ENCODE measurements at places on chromosomes 3 and 15.

- DNase-seq: no peak
Measured at GRCh38 chr3:46093966-46094365, 66.7 kb upstream of the XCR1 start.

DNA sequence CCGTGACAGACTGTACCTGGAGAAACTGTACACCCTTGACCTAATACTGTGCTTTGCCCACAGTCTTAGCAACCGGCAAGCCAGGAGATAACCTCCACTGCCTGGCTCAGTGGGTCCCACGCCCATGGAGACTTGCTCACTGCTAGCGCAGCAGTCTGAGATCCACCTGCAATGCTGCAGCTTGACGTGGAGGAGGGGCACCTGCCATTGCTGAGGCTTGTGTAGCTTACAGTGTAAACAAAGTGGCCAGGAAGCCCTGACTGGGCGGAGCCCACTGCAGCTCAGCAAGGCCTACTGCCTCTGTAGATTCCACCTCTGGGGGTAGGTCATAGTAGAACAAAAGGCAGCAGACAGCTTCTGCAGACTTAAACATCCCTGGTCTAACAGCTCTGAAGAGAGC, 189.3 kb downstream of the EDEM1 start:
- DNase-seq: no peak

DNA sequence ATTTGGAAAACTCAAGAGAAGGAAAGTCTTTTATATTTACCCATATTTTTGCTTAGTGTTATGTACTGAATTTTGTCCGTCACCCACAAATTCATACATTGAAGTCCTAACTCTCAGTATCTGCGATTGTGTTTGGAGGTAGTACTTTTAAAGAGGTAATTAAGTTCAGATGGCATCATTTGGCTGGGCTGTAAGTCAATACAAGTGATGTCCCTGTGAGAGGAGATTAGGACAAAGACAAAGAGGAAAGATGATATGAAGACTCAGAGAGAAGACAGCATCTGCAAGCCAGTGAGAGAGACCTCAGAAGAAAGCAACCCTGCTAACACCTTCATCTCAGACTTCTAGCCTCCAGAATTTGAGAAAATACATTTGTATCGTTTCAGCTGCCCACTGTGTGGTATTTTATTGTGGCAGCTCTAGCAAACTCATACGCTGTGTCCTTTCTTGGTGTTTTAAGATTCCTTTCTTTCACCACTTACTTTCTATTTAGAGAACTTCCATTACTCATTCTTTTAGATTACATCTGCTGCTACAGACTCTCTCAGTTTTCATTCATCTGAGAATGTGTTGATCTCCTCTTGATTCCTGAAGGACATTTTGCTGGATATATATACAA, 17.0 kb downstream of the LRCH3 start:
- DNase-seq: no peak

DNA sequence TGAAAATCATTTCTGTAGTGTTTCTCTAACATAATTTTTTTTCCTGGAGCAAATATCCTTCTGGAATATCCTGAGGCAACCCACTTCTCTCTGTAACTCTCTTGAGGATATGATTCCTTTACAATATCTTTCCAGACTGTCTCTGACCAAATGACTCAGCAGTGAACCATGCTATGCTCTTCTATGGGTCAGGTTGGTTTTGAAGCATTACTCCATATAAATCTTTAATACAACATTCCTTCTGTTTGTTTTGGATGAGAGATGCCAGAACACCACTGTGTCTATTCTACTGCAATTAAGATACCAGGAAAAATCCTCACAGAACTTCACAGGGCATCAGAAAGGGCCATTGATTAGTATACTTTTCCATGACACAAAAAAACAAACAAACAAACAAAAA, 626.4 kb upstream of the ZNF385D start:
- no peak for DNase-seq

GRCh38 chr3:99084156-99084555, 182.7 kb upstream of the DCBLD2 start:
- no peak for DNase-seq

GRCh38 chr15:85168642-85169173, 187.1 kb downstream of the PDE8A start:
- DNase-seq: no peak

GRCh38 chr3:152019508-152019907, 146.1 kb downstream of the SUCNR1 start:
- DNase-seq: no peak

GRCh38 chr3:156581033-156581432, 26.1 kb upstream of the SSR3 start:
- no peak for DNase-seq

- no peak for DNase-seq
Measured at GRCh38 chr15:70517194-70517590, 246.2 kb downstream of the UACA start.

GRCh38 chr3:172186607-172187006, 147.2 kb downstream of the FNDC3B start:
- no peak for DNase-seq

DNA sequence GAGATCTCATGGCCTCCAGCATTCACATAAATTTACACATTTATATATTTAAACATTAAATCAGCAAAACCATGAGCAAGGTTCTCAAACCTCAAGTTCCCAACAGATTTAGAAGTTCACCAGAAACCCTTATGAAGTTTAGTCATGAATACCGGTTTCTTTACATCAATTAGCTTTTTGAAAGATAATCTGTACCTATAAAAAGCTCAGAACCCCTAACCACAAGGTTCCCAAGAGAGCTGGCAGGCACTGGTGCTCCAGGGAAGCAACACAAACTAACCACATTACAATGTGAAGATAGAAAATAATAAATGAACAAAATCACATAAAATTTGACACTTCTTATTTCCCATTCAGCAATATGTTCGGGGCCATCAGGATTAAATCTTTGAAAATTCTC, 150.9 kb downstream of the FBN1 start:
- DNase-seq: no peak

DNA sequence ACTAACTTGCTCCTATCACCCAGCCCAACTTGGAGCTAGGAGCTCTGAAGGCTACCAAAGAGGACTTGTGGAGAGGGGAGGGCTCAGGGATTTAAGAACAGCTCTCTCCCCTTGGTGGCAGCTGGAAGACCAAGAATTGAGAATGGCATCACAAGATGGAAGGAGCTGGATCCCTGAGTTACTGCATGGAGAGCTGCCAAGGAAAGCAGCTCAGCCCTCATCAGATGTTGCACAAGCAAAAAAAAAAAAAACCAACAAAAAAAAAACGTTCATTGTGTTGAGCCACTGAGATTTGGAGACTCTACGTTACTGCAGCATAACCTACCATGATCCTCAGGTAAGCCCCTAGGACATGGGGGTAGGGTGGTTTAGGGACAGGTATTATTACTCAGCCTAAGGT, 41.0 kb downstream of the ITGB5 start:
- no peak for DNase-seq

DNA sequence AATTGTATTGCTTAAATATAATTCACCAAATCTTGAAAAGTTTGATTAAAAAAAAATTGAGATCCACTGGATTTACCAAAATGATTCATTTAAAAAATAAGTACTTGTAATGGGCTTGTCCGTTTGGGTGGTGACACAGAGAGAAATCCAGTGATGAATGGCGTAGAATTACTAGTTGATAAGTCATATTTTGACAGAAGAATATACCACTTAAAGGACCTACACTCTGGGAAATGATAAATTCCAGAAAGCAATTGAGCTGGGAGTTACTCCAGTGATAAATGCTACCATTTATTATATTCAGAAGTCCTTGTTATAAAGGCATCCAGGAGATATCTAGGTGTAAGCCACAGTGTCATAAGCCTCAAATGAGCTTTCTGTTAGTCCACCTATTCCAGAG, 141.8 kb upstream of the CFAP20DC start:
- DNase-seq: no peak

DNA sequence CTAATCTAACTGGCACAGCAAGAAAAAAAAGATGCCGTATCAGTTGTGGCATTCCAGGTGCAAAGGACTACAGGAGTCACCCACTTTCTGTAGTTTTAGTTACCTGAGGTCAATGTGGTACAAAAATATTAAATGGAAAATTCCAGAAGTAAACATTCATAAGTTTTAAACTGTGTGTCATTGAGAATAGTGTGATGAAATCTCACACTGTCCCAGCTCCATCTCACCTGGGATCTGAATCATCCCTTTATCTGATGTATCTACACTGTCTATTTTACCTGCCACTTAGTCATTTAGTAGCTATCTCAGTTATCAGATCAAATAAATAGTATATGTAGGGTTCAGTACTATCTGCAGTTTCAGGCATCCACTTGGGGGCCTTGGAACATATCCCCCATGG, 26.7 kb downstream of the GBE1 start:
- DNase-seq: no peak

DNA sequence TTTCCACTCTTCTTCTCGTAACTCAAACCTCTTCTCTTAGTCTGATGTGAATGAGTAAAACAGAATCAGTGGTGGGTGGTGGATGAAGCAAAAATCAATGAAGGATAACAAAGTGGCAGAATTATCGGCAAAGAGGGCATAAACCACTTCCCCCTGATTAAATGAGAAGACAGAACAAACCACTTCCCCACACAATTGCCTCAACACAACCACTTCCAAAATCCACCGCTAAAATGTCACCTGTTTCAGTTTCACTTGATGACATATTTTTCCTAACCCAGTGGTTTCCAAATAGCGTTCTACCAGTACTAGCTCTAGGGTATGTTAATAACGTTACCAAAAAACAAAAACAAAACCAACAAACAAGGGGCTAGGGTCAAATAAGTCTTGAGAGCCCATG, 478.7 kb upstream of the WNT5A start:
- DNase-seq: no peak

- DNase-seq: no peak
Measured at GRCh38 chr15:88646951-88647350, 8.1 kb downstream of the ISG20 start.

- no peak for DNase-seq
Measured at GRCh38 chr3:100400419-100400779, 490 bp downstream of the TOMM70 start.

DNA sequence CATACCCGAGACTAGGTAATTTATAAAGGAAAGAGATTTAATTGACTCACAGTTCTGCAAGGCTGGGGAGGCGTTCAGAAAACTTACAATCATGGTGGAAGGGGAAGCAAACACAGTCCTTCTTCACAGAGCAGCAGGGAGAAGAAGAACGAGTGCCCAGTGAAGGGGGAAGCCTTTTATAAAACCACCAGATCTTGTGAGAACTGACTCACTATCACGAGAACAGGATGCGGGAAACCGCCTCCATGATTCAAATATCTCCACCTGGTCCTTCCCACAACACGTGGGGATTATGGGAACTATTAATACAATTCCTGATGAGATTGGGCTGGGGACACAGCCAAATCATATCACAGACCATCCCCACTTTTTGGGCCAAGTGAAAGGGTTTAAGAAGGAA, 58.8 kb upstream of the CTXND1 start:
- DNase-seq: no peak

DNA sequence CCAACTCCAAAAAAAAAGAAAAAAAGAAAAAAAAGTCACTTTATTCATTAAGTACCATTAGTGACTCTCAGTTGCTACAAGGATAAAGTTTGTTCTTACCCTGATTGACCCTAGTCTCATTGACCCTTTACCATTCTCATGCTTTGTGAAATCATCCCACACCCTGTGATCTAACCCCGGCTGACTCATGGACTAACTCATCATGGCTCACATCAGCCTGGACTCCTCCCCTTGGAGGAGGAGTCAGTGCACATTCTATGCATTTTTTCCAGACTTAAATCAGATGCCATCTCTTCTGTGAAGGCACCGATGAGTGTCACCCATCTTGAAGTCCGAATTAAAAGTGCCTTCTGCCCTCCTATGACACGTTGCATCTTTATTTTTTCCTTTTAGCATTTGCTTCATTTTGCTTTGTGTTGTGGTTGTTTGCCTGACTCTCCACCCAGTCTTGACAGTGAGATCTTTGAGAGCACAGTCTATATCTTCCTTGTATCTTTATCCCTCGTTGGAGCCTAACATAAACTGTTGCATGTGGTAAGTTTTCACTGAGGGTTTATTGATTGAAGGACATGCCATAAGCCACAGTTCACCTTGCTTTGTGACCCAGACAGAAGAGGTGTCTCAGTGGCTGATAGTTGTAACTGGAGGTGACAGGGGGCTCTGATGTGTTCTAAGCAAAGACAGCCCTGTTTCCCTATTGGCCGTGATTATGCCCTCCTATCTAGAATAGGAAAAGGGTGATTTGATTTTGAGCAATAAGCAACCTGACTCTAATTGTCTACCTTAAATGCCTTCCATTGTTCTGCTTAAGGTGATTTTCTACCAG, 72.1 kb downstream of the IL1RAP start:
- peak; percentile 66 for DNase-seq

- DNase-seq: no peak
Measured at GRCh38 chr3:38454884-38455638, 1.4 kb downstream of the ACVR2B start.

- peak; percentile 21 for DNase-seq
Measured at GRCh38 chr3:78096488-78097255, 1056.8 kb downstream of the ROBO2 start.

- DNase-seq: no peak
Measured at GRCh38 chr3:88003115-88003755, 55.6 kb downstream of the CGGBP1 start.

- no peak for DNase-seq
Measured at GRCh38 chr15:33844186-33844585, 124.1 kb upstream of the CHRM5 start.

- DNase-seq: no peak
Measured at GRCh38 chr3:129657261-129658046, 51.0 kb upstream of the PLXND1 start.

- peak; percentile 96 for DNase-seq
Measured at GRCh38 chr3:8482960-8483665, 18.5 kb upstream of the LMCD1 start.

GRCh38 chr3:62888778-62889177, 13.6 kb upstream of the CADPS start:
- DNase-seq: no peak

DNA sequence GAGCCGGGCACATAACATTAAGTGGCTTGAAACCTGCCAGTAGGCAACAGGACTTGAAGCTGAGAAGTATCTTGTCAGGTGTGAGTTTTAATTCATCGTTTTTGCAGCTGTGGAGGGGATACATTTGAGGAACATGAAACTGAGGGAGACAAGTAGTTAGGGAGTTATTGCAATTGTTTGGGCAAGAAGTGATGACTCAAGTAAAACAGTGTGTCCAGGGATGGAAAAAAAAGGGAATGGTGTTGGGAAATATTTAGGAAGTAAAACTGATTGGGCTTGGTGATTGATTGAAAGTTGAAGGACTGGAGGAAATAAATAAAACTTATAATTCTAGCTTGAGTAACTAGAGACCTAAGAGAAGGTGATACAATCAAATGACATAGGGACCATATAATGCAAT, 85.5 kb downstream of the NCEH1 start:
- DNase-seq: no peak
